Left lung (tissue), 14 donors: ENCODE measurements at places on chromosomes 5 and 9. TPM values are rescaled to one million over a fixed set of nuclear protein-coding genes. Genes with fewer than 3 reads are reported as not detected.
A peak's percentile ranks its signal among the peaks of the same experiment; 100 is the strongest.

Gene CER1
- 0.44 TPM for polyA plus RNA-seq

Gene CLIC3
- polyA plus RNA-seq: 56.2 TPM

Gene TEK
- polyA plus RNA-seq: 44.8 TPM

Gene SPATA31E1
- polyA plus RNA-seq: not detected

Gene GRAMD2B
- polyA plus RNA-seq: 11.4 TPM

Gene IFNA2
- not detected for polyA plus RNA-seq

GRCh38 chr9:110892689-110893088 lies 145.6 kb downstream of the LPAR1 start:
- DNase-seq: no peak

DNA sequence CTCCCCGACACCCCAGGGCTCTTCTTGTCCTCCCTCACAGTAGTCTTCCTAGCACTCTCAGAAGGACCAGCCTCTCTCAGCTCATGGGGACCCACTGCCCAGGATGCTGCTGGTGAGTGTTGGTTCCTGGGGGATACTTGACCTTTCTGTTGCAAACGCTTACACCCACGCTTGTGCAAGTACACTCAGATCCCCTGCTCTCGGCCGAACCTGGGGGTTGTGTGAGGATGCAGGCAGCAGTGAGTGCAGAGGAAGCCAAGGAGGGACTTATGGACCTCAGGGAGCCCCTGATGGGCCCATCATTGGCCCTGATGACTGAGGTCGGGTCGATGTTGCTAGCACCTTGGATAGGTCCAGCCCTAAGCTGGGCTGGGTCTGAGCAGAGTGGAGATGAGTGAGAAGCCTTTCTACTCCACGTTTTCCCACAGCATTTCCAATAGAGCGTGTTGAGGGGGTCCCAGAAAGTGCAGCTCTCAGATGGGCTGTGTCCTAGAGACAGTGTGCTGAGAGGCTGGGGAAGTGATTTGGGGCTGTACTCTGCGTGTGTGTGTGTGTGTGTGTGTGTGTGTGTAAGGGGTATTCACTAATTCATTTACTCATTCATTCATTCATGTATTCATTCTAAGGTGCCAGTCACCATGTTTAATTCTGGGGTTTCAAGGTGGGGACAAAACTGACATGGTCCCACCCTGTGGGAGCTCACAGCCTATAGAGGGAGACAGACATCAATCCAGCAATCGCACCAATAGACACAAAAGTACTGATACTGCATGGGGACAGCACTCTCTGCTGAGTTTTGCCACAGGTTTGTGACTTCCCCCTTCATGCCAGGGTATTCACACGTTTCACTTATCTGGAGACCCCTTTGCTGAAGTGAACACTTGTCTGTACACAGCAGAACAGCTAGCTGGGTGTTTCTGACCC lies 25.2 kb upstream of the PITX1 start:
- DNase-seq: no peak

DNA sequence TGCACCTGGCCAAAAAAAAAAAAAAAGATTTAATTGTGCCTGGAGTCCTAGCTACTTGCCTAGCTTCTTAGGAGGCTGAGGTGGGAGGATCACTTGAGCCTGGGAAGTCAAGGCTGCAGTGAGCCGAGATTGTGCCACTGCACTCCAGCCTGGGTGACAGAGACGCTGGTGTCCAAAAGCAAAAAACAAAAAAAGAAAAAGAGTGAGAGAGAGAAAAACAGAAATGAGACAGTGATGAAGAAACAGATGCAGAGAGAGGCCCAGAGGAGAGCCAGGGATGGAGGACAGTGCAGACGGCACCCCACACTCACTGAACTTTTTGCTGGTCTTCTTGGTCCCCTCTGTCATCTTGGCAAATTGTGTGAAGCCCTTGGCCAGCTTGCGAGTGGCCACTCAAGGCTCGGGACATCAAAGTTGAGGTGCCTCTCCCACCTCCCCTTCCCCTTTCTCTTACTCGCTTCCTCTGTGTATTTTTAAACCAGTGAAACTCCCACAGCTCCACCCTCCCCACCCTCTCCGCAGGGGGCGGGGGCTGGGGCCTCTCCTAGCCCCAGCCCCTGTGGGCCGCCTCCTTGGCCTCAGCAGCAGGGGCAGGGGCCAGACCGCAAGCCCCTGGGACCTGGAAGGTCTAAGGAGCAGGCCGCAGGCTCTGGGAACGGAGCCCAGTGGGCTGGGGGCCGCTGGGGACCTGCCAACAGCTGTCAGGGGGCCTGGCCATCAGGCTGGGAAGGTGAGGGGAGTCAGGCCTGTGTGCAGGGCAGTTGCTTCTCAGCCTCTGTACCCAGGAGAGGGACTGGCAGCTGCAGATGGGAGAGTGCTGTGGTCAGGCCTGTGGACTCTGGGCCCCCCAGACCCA lies at the start of gene SH2D3C:
Gene SH2D3C (minus strand): TSS at position 387 of the 856 bp plus-strand sequence. CDS start 39 bp downstream, at position 348.
- no peak for DNase-seq

- DNase-seq: no peak
These were observed 50.7 kb upstream of the C6 start for GRCh38 chr5:41264019-41264418.

- no peak for DNase-seq
These were observed 563 bp upstream of the FGF10 start for GRCh38 chr5:44389823-44390143.

DNA sequence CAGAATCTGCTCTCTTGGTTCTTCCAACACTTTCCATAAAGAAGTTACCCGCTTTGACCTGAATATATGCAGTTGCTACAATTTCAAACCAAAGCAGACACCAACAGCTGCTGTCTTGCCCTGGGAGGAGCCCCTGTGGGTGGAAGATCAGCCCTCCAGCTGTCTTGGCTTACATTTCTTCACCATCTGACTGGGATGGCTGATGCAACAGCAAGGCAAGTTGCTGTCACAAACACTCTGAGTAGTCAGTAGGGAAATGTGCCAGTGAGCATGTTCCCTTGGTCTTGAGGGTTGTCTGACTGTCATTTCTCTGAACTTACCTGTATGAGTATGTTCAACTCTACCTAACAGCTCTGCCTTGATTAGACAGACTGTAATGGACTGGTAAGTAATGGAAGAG lies 152.9 kb downstream of the SGCD start:
- no peak for DNase-seq

DNA sequence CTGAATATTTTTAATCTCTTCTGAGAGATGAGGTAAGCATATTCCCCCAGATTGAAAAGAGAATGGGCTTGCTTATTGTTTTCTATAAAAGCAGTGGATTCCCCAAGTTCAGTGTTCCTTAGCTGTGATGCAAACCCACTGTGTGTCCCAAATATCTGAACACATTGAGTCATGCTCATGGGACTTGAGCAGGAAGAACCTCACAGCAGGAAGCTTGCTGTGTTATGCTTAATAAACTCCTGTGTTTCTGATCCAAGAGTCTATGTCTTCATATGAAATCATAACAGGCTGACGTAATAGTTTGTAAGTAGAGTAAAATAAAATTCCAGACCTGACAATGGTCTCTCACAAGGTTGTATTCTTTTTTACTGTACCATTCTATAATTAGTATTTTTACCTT lies 24.8 kb upstream of the LOX start:
- no peak for DNase-seq

DNA sequence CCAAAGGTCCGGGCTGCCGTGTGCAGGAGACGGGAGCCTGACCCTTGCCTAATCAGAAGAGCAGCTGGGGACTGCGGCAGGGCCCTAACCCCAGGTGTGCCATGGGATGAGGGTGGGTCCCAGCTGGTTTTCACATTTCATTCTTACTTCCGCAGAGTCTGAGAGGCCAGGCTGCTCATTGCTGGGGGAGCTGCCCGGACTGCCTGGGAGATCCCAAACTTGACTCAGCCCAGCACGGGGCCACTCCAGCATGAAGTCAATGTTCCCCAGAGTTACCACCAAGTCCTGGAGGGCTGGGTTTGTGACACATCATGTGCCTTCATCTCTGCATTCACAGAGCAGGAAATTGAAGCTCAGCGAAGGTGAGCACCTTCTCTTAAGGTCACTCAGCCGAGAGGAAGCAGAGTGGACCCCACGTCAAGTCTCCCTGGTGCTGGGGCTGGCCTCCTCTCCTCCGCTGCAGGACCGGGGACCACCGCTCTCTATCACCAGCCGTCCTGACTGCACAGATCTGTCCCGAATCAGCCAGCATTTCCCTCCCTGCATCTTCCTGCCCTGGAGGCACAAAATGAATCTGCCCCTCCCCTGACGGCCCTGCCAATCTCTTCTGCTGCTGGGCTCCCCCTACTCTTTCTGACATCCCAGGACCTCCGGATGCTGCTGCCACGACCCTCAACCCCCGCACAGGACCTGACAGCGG lies 54.6 kb upstream of the PHYKPL start:
- no peak for DNase-seq

DNA sequence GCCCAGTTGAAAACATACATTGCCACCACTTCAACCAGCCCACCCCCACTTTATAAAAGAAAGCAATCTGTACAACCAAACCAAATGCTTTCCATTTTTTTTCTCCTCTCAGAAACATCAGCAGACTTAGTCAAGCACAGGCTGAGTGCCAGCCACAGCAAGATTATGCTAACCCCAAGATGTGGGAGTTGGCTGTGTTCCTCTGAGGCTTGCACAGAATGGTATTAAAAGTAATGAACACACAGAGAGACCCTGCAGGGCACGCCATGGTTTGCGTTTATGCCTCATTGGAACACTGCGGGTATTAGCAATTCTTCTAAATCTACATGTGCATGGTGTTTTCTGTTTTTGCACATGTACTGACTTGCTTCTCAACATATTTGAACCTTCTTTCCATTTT lies 419.9 kb upstream of the GRAMD2B start:
- no peak for DNase-seq

- no peak for DNase-seq
These were observed 19.8 kb downstream of the STRBP start for GRCh38 chr9:123248630-123249029.

- DNase-seq: no peak
These were observed 449.5 kb downstream of the AGTPBP1 start for GRCh38 chr9:85292261-85292660.

DNA sequence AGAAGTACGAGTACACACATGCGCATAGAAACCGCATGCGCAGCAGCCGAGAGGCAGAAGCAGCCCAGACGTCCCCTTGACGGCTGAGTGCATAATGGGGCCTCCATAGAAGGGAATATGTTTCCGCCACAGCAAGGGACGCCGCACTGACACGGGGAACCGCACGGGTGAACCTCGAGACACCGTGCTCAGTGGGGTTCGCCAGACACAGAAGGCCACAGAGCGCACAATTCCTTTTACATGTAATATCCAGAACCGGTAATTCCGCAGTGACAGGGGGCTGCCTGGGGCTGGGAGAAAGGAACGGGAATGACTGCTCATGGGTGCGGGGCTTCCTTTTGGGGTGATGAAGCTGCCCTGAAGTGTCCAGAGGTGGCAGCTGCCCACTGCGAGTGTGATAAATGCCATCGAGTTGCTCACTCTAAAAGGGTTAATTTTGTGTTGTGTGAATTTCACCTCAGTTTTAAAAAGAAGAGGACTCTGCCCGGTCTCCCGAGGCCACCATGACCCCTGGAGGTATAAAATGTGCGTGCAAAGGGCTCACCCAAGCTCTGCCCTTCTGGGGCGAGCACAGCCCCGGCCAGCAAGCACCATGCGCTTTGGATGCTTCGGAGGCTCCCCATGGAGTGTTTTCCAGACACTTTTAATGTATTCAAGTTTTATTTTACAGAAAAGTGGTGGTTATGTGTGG lies 29.7 kb downstream of the MRPL36 start:
- DNase-seq: peak; percentile 43

DNA sequence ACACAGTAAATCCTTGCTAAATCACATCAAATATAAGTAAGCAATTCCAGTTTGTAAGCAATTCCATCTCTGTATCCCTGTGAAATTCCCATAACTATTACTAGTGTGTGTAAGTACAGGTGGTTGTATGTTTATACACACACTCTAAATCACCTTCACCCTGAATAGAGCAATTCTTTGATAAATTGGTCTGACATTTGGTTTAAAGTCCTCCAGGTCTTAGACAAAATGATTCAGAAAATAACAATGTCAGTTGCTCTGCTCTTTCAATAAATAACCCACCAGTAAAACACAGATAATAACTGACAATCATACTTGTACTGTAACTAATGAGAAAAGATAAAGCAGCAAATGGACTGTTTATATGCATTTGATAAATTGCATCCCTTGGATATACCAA lies 226.3 kb downstream of the SPOCK1 start:
- no peak for DNase-seq

- DNase-seq: peak; percentile 43
These were observed 1.6 kb downstream of the HBEGF start for GRCh38 chr5:140344683-140345423.

DNA sequence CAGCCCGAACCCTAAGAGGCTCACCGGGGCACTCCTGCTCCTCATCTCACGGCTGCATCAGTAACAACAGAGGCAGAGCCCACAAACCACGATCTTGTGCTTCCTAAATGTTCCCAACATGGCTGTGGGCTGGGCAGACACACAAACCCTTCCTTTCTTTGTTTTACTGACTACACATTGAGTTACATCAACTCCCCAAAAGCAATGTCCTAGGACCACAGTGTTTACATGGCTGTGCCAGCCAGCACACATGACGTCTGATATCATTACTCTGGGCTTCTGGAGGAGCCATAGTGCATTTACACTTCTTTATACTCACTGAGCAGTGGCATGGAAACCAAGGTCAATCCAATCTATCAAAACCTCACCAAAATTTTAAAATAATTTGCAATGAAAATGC lies 101.4 kb downstream of the LHFPL2 start:
- no peak for DNase-seq

- DNase-seq: no peak
These were observed 109.3 kb upstream of the CPEB4 start for GRCh38 chr5:173778784-173779304.

- no peak for DNase-seq
These were observed 100.6 kb downstream of the ICE1 start for GRCh38 chr5:5523066-5523505.

DNA sequence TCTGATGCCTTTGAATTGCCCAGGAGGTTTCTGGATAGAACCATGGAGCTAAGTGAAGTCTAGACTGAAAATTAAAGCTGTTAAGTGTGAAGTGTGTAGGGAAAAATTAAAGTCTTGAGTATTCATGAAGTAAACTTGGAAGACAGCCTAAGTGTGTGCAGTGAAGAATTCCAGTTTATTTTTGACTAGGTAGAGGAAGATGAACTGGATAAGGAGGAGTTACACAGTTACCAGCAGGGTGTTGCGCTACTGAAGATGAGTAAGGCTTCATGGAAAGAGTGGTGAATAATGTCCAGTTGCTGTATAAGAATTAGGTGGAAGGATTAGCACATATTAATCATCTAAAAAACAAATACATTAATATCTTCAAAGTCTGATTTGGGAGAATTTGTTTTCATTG lies 5.7 kb upstream of the CHD1 start:
- no peak for DNase-seq

GRCh38 chr9:106874652-106875051 lies 11.7 kb downstream of the ZNF462 start:
- no peak for DNase-seq

DNA sequence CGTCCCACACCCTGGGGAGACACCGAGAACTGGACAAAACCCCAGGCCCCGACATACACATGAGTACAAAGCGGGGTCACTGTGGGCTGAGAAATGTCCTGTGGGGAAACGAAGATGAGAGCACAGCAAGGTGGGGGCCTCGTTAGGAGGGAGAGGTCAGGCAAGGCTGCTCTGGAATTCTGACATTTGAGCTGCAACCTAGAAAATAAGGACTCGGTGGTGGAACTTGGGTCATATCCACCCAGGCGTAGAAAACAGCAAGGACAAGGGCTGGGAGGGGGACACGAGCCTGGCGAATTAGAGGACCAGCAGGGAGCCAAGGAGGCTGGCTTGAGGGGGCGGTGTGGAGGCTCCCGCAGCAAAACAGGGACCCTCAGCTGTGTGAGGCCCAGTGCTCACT lies 32.8 kb downstream of the NCS1 start:
- no peak for DNase-seq
